ENCODE measurements at places on chromosomes 4 and X. TPM values are rescaled to one million over a fixed set of nuclear protein-coding genes. Genes with fewer than 3 reads are reported as not detected.

GRCh38 chr4:139175646-139176301 lies 1.2 kb downstream of the ELF2 start:
- no peak for DNase-seq

DNA sequence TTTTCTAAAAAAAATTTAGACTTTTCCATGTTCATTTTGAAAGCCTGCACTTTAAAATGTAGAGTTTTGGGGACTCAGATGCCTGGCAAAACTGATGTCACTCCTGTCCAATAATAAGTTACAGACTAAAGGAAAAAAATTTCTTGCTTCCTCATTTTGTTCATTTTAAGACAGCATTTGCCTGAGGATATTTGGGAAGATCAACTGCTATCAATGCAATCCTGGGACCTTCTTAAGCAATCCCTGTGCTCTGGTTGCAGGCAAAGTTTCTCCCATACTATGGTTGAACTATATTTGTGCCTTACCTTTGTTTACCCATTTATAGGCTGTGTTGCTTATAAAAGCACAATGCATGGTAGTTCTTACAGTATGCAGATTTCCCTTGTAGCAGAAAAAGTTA lies 280.4 kb downstream of the CFAP47 start:
- no peak for DNase-seq

Gene RTL9
- total RNA-seq, result 0.80 TPM

Gene F8A1
- total RNA-seq, result 1.3 TPM

- DNase-seq, result no peak
Observed at GRCh38 chr4:176988226-176988625, 195.5 kb upstream of the VEGFC start.

GRCh38 chr4:37646247-37646646 lies 39.9 kb downstream of the RELL1 start:
- DNase-seq, result peak; percentile 59

Gene UGT2A1
- total RNA-seq, result 0.31 TPM

DNA sequence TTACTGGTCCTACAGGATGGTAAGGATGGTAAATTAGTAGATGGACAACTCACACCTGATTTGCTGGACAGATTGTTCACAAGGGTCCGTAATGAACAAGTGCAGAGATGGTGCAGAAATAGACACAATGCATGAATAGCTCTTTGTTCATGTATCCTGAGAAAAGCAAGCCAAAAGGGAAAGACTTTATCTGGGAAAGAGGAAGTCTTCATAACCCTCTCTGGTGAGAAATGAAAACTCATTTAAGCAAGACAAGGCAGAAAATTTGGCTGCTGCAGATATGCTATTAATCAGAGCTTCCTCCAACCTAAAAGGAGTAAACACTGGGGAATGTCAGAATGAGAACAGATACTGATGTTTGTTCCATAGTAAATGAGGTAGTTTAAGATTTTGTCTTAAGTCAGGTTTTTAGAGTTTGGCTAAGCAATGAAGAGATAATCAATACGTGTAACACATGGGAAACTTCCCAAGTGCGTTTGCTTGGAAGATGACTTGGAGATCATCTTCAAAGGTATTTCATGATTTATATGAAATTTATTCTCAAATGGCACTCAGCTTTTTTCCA lies 152.4 kb upstream of the BMPR1B start:
- peak; percentile 66 for DNase-seq
